ENCODE measurements at places on chromosomes 1 and 21. TPM values are rescaled to one million over a fixed set of nuclear protein-coding genes. Genes with fewer than 3 reads are reported as not detected.

GRCh38 chr1:53689223-53689622 is 49.7 kb downstream of the GLIS1 start:
- no peak for DNase-seq

- DNase-seq: no peak
Observed at GRCh38 chr1:6975331-6976043, 190.2 kb downstream of the CAMTA1 start.

GRCh38 chr1:166300767-166301166 is 134.0 kb upstream of the FAM78B start:
- no peak for DNase-seq

WRAP73 gene
- 19.1 TPM for polyA plus RNA-seq

DNA sequence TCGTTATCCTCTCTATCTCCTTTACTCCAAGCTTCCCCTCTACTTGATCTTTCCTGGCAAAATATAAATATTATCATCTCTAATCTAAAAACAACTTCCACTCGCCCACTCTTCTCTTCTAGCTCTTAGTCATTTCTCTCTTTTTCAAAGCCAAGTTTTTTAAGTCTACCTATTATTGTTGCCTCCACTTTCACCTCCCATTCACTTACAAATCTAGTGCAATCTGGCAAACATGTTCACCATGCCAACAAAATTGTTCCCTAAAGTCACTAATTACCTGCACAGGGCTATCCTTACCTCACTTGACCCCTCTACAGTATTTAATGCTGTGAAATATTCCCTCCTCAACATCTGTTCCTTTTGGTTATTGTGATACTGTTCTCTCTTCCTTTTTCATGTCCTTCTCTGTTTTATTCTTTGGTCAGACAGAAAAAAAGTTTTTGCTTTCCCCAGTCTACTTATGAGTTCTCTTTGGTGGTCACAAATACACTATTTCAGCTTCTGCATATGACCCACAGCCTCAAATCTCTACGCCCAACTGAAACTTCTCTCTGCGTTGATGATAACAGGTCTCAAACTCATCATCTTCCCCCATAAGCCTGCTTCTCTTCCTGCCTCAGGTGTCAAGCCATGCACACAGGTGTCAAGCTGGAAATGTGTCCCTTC is 31.9 kb upstream of the RAP1A start:
- DNase-seq: no peak

SLC9C2 gene
- polyA plus RNA-seq: 1.1 TPM

DNA sequence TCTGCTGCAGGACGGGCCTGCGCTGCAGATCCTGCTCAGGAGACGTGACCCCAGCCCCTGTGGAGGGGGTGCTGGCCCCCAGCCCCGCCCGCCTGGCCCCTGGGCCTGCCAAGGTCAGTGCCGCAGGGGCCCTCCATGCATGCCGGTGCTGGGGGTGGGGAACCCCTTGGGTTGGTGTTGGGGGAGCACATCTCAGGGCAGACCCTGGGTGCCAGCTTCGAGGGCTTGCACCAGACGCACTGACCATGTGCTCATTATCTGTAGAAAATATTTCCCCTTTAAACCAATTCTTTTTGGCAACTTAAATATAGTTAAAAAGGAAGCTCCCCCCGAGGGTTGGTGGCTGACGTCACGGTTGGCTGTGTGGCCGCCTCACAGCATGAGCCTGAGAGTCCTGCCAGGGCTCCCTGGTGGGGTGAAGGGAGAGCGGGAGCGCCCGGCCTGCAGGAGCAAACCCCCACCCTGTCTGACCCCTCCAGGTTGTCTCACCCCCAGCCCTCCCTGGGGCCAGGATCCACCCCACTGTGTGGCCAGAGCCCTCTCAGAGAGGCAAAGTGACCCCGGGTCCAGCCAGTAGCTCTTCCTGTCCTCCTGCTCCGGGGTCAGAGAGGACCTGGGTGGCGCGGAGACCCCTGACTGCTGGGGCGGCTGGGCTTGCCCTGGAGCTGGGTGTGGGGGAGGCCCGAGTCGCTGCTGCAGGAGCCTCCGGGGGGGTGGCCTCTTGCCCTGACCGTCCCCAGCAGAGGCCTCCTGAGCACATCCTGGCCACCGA is 5.3 kb upstream of the PFKL start:
- DNase-seq: no peak

DDAH1 gene
- polyA plus RNA-seq: 117 TPM

F13B gene
- not detected for polyA plus RNA-seq

DNA sequence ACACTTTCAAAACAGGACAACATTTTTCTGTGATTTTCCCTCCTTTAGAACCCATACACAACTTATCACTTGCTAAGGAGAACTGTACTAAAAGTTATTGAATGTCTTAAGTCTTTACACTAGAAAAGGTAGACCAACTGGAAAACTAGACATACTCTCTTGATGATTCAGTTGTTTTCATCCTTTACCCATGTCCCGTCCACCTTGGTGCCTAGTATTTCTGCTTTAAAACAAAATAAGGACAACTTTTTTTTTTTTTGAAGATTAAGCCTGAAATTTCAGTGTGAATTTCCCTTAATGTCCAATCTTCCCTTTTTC is 4.5 kb downstream of the CDKN2C start:
- DNase-seq: no peak

CYP4X1 gene
- 10.5 TPM for polyA plus RNA-seq

DNA sequence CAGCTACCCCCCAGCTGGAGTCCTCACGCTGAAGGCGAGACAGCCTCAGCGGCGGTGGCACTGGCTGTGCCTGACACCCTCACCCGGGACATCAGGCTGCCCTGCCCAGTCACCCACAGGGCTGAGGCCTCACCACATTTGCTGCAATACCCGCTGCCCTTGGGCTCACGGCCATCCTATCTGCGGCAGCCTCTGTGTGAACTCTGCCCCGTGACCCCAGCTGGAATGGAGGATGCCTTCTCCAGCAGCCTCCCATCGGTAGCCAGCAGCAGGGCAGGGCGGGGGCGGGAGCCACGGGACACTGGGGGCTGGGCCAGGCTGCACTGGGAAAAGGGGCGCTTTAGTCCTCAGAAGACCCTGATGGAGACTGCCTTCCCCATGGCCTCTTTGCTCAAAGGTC is 112.4 kb upstream of the ZBTB40 start:
- no peak for DNase-seq
